Lower lobe of right lung (tissue), 2 donors: ENCODE measurements at places on chromosomes 2 and 18. TPM values are rescaled to one million over a fixed set of nuclear protein-coding genes. Genes with fewer than 3 reads are reported as not detected.

Gene ZNF385B
- total RNA-seq, result 63.2 TPM

Gene DHRS9
- total RNA-seq, result 6.1 TPM

Gene MC5R
- not detected for total RNA-seq

Gene ANKRD30BL
- total RNA-seq, result not detected

Gene GPR55
- total RNA-seq, result 0.74 TPM

Gene ATP6V1B1
- 2.2 TPM for total RNA-seq
